D341Med (cell line): ENCODE measurements at places on chromosomes 13 and 19.

GRCh38 chr19:24101459-24102115 is 14.6 kb downstream of the ZNF254 start:
- no peak for DNase-seq

DNA sequence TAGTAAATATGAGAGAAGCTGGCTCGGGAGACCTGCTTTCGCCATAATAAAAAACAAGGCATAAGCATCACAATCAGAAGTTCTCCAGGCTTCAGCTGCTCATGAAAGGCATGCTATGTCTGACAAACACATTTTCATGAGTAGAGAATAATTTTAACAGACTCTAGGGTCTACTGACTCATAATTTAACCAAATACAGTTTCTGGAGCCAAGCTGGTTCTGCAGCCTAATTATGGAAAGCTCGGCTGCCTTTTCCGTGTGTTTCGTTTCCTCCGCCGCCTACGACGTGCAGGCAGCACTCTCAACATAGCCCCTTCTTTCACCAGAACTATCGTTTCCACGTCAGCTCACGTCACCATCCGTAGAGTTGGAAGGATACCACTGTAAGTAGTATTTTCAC is 5.7 kb downstream of the MCF2L start:
- DNase-seq: no peak

DNA sequence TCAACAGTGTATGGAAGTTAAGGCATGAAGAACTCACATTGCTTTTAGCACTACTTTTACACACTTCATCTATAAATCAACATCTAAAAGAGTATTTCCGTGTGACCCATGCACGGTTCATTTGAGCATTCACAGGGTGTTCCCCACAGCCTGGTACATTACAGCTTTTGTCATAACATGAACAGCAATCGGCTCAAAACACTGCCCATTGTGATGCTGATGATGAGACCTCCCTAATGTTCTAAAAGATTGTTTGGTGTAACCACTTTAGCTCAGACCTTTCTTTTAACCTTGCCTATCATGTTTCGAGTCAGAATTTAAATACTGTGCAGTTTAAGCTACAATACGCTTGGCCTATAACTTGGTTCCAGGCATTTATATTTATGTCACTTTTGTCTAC is 4.1 kb upstream of the KLF5 start:
- no peak for DNase-seq

GRCh38 chr19:48455171-48455907 is at the start of gene KCNJ14:
Gene KCNJ14 (plus strand): TSS chr19:48455574. CDS start chr19:48461725, 6,151 bp downstream.
- no peak for DNase-seq

DNA sequence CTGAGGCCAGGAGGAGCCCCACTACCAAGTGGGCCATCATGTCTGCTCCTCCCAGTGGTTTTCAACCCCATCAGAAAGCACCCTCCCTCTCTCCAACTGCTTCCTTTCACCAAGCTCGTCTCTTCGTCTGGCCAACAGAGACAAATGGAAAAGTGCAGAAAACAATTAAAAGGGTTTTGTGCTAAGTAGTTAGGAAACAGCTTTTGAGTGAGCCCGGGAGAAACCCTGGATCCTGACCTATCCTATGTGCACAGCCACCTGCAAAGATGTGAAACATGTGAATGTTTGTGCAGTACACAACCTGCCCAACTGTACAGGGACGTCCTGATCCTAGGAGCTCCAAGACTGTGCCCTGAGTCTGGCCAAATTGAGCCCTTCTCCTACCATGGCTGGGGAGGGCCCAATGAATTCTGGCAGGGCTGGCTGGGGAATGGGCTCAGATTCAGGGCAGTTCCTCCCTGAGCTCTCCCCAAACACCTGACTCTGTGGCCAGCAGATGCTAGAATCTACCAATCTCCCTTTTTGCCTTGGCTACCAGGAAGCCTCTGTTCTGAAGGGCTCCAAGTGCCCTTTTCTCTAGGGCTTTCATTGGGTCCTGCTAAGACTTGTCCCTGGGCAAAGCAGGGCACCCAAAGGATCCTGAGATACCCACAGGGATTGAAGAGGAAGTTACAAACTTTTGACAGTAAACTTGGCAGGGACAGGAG is 7.9 kb downstream of the TLE5 start:
- no peak for DNase-seq

DNA sequence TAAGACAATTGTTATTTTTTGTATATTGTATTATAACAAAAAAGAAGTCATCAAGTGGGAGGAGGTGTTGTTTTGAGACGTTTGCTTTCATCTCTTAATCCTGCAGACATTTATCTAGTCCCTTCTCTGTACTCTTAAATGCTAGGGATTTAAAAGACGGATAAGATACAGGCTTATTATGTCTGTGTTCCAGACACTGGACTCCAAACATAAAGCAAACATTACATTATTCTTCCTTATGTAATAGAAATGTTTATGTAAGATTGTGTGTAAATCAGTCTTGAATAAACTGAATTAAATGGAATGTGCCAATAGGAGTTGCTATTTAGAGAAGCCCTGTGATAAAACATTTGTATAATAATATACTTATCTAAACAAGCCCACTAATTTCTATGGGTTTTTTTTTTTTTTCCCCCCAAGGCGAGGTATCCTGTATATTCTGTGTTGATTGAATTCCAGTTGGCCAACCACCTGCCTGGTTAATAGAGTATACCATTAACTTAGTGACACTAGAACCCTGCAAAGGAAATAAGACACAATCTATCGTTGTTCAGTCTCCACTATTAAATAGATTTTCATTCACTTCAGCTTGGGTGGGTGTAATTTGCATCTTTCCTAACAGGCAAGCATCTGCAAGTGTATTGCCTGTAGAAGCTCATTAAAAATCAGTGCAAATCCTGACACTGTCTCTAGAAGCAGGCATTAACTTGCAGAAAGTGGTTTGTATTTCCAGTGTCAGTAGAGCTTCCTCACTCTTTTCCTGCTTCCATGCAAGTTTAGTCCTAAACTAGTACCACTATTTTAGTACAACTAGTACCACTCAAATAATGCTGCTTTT is 69.0 kb downstream of the LRCH1 start:
- DNase-seq: no peak

DNA sequence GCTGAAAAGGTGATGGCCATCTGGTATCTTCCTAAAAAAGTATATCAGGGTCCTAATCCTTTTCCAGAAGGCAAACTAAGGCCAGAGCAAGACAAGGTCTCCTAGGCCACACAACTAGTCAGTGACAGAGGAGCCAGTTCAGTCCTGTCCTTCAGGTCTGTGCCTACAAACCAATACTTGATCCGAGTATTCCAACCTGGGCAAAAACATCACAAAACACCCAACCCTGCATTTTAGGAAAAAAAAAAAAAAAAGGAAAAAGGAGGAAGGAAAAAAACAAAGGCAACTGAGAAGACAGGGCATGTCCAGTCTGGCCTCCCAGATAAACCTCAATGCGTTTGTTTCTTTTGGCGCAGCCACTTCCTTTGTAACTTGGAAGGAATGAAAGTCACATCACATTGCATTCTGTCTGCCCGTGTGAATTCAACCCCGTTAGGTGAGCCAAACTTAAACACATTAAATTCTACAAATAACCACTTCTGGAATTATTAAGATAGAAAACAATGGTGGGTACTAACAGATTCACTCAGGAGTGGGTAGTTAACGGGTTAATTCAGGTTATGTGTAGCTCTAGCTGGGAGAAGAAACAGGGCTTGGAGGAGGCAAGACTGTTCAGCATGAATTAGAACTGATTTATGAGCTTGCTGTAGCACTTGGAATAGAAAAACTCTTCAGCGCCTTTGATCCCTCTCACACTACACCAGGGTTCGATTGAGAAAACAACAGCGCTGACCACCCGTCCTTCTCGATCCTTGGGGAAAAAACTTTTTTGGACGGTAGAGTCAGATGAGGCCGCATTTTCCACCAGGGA is 43.0 kb upstream of the HNRNPA1L2 start:
- no peak for DNase-seq

- no peak for DNase-seq
Measured at GRCh38 chr13:29619995-29620394, 24.5 kb upstream of the SLC7A1 start.

GRCh38 chr19:49861107-49861506 is 6.3 kb downstream of the PNKP start:
- no peak for DNase-seq

DNA sequence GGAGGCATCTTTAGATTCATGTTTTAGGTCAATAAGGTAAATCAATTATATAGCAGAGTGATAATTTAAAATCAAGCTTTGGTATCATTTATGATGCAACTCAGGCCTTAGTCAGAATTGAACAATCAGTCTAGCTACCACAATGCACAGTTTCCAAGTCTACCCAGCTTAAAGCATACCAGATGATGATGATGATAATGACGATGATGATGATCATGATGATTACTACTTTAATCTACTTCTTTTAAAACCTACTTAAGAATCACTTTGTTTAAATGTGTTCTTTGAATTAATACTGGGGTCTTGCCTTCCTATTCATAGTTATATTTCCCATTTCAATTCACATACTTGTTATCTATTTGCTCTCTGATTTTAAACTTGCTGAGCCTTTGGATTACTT is 1872.7 kb downstream of the OLFM4 start:
- no peak for DNase-seq

- no peak for DNase-seq
Measured at GRCh38 chr13:58085819-58086218, 454.3 kb downstream of the PCDH17 start.

GRCh38 chr19:49907745-49908446 is 11.2 kb upstream of the IL4I1 start:
- DNase-seq: no peak

GRCh38 chr19:45825917-45826893 is 11.1 kb upstream of the RSPH6A start:
- DNase-seq: no peak

GRCh38 chr19:46537136-46538097 is 41.8 kb upstream of the PNMA8B start:
- peak; percentile 75 for DNase-seq

GRCh38 chr19:38653028-38653571 is 5.7 kb downstream of the ACTN4 start:
- no peak for DNase-seq

GRCh38 chr13:108769213-108770070 is 140.0 kb downstream of the MYO16 start:
- no peak for DNase-seq

- DNase-seq: peak; percentile 73
Measured at GRCh38 chr19:1250437-1251260, 2.3 kb downstream of the MIDN start.

DNA sequence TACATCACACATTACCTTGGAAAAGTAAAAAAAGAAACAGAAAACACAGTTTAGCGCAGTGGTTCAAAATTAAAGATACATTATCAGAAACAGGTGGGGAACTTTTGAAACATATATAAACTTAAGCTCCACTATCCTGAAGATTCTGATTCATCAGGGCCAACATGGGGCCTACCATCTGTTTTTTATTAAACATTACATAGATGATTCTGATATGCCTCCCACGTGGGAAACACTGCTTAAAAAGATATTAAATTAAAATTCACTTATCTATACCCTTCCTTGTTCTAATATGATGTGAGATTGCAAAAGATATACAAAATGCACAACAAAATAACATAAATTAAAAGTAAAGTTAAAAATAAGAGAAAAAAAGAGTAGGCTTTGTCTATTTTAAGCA is 125.0 kb downstream of the VWA8 start:
- DNase-seq: no peak

DNA sequence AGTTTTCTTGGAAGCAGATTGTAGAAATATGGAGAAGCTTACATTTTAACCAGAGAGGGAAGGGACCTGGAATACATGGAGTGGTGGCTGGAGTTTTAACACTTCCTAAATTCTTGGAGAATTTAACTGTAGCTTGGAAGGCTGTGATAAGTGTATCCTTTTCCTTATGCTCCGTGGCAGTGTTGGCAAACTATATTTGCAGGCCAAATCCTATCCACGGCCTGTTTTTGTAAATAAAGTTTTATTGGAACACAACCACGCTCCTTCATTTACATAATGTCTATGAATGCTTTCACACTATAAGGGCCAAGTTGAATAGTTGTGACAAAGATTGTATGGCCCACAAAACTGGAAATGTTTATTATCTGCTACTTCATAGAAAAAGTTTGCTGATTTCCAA is 110.6 kb upstream of the MIR17HG start:
- DNase-seq: no peak

DNA sequence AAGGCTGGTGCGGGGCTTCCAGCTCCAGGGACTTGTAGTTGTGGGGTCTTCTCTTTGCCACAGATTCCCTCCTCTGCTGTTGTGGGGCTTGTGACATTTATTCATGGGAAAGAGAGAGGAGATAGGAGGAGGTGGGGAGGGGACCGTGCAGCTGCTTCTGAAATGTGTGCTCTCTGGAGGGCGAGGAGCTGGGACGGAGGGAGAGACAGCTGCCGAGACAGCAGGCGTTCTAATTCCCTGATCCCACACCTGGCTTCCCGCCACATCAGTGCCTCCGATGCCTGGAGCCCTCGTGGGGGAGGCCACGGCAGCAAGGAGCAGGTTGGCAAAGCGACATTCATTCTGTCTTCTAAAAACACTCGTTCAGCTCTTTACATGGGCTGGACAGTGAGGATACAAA is 164.4 kb downstream of the USP12 start:
- peak; percentile 84 for DNase-seq

GRCh38 chr19:12956446-12957388 is at the start of gene GADD45GIP1:
Gene GADD45GIP1 (minus strand): TSS chr19:12957223. CDS start chr19:12957212, 11 bp downstream.
- DNase-seq: peak; percentile 90

- no peak for DNase-seq
Measured at GRCh38 chr13:109840893-109841287, 54.5 kb upstream of the IRS2 start.

DNA sequence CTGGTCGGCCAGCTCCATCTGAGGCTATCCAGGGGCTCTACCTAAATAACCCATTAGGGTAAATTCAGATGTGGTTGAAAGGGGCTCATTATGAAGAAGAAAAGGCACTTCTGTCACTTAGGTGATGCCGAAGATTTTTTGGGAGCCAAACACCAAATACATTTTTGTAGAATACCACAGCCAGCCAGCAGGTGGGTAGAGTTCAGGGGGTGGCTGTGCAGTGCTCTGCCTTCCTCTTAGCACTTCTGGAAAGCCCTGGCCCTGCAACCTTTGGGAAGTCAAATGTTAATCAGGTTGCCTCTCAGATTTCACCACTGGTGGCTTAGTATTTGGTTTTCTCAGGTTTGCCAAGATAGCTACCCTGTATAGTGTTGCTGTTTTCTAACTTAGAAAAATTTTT is 18.5 kb upstream of the GPR18 start:
- DNase-seq: no peak

DNA sequence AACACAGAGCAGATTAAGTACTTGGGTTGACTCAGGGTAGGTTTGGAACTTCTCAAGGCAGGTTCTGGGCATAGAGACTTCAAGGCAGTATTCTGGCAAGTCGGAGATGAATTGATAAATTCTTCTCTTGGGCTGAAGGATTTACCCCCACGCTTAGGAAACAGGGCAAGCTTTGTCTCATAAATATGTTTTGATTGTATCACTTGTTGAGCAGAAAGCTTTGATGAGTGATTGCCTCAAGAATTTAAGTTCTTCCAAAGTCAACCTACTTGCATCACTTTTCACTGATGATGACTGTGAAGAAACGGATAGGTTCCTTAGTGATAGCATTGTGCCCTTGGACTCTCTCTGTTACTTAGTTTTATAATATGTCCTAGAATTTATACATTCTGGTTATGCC is 258.6 kb upstream of the DACH1 start:
- no peak for DNase-seq

GRCh38 chr13:97254816-97255215 is 32.7 kb downstream of the MBNL2 start:
- no peak for DNase-seq
